Ureter (tissue), 1 donor: ENCODE measurements at places on chromosomes 16 and 17. TPM values are rescaled to one million over a fixed set of nuclear protein-coding genes. Genes with fewer than 3 reads are reported as not detected.

DNA sequence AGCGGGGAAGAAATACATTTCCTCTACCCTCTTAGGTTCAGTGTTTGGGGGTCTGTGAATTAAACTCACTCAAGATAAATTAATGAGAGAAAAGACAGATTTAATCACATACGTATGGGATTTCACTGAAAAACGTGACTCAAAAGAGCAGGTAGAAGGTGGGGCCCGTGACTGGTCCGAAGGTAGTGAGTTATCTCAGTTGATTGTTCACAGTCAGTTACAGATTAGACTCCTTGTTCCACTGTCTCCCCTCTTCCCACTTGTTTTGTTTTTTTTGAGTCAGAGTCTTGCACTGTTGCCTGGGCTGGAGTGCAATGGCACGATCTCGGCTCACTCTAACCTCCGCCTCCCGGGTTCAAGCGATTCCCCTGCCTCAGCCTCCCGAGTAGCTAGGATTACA lies 301.2 kb downstream of the SEC14L1 start:
- no peak for DNase-seq

- no peak for DNase-seq
These were observed 80.2 kb upstream of the STAC2 start for GRCh38 chr17:39305978-39306377.

DNA sequence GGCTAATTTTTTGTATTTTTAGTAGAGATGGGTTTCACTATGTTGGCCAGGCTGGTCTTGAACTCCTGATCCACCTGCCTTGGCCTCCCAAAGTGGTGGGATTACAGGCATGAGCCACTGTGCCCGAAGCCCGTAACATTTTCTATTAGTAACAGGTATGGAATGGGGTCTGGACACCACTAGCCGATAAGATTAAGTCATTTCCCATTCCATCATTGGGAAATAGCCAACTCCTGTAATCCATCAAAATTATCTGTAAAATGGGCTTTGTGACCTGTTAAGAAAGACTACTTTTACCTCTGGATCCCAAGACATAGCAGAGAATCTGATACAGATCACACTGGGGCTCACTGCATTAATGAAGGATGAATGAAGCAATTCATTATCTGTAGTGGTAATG lies 3.9 kb upstream of the LUC7L3 start:
- no peak for DNase-seq

DNA sequence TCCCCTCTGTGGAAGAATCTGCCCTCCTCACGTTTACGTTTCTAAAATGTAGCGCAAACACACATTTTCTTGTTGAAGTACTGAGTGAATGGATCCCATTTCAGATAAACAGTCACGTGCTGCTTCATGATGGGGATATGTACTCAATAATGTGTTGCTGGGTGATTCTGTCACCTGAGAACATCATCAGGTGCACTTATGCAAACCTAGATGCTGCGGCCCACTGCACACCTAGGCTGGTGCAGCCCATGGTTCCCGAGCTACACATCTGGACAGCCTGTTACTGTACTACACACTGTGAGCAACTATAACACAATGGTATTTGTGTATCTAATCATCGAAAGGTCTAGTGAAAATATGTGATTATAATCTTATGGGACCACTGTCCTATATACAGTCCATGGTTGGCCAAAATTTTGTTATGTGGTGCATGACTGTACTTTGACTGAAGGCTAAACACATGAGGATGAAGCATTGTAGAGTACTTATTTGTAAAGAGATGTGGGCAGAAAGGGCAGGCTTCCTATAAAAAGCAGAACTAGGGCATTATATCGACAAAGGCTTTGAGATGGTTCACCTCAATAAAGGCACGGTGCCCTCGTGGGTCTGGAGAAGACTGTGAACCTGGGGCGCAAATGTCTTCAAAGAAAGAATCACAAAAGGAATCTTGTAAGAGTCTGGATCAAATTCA lies 26.3 kb downstream of the MARF1 start:
- no peak for DNase-seq

DNA sequence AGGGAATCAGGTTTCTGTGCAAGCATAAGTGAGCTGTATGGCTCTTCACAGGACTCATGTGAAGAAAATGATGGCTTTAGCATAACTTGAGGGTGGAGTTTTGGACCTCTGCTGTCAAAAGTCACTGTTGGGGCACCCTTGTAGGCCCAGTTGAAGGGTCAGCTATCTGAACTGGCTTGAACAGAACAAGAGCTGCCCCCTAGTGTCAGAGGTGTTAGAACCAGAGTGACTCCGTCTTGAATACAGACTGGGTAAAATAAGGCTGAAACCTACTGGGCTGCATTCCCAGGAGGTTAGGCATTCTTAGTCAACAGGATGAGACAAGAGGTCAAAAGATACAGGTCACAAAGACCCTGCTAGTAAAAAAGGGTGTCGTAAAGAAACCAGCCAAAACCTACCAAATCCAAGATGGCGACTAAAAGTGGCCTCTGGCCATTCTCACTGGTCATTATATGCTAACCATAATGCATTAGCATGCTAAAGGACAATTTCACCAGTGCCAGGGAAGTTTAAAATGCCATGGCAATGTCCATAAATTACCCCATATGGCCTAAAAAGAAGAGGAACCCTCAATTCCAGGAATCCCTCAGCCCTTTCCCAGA lies 484.0 kb upstream of the ERCC4 start:
- no peak for DNase-seq

DNA sequence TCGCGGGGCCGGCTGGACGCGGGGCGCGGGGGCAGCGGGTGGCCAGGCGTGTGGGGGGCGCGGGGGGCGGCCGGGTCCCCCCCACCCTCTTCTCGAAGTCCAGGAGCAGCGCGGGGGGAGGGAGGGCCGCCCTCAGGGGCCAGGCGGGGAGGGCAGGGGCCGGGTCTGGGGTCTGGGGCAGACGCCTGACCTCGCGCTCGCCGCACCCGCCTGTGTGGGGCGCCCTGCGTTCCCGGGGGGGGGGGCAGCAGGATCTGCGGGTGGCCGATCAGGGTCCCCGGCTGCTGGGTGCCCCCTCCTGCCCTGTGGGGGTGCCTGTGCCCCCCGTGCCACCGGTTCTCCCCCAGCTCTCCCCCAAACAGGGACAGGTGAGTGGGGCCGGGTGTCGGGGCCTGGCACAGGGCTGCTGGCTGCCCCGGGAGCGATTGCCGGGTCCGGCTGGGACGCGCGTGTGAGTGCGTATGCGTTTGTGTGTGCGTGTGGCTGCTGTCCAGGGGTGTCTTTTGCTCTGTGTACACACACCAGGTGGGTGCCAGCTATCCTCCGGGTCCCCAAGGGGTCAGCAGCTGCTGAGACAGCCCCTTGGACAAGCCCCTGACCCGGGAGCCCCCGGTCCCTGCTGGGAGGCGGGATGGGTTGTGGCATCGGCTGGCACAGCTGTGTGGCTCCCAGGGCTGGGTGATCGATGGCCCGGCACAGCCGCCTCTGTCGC lies 663 bp downstream of the PRR35 start:
- DNase-seq: no peak

DNA sequence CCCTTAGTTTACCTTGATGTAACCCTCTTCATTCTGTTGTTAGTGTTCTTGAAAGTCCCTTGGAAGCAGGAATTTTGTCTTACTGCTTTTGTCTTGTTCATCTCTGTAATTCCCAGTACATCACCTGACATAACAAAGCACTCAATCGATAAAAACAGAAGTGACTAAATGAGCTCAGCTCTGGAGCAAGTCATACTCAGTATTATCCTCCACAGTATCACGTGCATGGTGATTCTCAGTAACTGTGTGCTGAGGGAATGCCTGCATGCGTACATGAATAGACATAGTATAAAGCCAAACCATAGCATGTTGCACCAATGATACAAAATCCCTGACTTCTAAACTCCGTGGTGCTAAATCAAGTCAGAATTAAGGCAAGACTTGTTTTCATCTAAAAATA lies 7.2 kb downstream of the KRT38 start:
- no peak for DNase-seq

DNA sequence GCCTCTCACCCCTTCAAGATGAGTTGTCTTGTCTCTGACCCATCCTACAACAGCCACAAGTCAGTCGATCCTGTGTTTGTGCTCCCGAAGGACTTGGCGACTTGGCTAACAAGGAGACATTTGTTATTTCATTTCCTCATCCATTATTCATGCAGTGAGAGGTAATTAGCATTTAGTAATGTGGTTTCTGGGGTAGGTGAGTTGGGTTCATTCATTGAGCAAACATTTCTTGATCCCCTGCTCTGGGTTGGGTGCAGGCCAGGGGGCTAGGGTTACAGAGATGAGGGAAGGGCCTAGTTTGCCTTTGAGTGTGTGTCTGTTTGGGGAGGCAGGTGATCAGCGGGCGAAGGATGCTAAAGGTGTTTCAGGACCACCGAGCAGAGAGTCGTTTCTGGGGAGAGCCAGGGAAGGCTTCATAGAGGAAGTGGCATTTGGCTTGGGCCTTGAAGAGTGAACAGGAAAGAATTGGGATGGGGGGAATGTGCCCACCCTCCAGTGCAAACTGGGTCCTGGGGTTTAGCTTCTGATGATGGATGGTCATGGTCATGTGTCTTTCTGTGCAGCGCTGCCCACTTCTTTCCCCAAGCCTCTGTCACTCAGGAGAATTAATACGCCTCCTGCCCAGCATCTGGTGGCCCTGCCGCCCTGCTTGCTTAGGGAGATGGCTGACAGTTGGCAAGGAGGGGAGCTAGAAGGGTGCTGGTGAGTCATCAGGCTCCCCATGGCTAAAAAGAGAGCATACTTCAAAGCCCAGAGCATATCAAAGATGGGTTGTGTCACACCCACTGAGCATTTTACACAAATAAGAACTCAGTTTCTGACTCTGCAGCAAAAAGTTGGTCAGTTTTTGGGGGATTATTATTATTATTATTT lies 38.5 kb downstream of the MSI2 start:
- DNase-seq: no peak

- DNase-seq: no peak
These were observed 532 bp downstream of the CNTNAP1 start for GRCh38 chr17:42682722-42683403.

- no peak for DNase-seq
These were observed 20.7 kb upstream of the CBX4 start for GRCh38 chr17:79859676-79860615.

DNA sequence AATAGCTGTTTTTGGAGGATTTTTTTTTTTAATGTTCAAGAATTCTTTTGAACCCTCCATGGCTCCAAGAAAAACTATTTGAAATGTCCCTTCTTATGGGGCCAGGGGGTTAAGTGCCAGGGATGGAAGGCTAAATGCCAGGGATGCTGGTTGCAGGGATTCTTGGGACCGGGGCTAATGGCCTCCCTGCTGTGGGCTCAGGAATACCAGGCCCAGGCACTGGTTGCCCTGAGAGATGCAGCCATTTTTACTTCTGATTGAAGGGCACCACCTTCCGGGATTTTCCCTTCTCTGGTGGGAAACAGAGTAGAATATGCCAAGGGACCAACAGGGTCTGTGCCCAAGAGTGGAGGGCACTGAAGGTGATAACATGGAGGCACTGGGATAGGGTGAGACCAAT lies 10.9 kb upstream of the KAT7 start:
- no peak for DNase-seq

DNA sequence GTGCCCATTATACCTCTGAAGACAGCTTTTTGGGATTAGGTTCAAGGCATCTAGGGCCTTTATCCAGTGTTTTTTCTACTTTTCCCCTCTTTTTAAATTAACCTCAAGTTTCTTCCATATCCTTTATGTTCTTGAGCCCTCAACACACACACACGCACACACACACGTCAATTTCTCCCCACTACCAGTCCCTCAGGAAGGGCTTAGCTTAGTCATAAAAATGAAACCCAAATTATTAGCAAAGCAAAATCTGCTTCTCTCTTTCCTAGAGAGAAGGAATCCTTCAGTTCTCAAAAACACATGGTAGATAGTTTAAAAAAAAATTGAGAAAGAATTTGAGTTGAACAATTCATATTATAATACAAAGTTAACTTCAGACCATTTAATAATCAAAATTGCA lies 401.1 kb downstream of the XYLT1 start:
- DNase-seq: no peak

DNA sequence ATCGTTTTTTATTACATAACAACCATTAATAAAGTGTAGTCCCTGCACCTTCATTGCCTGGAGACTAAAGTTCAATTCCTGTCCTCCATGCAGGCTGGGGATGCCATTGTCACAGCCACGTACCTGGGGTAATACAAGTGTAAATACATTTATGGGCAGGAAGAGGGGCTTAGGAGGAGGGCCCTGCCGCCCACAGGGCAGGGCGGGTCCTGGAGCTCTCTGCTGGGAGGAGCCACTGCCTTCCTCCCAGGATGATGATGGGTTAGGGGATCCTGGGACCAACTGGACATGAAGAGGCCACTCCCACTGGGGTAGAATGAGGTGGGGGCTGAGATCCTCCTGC lies 44.1 kb upstream of the SLC38A10 start:
- no peak for DNase-seq

DNA sequence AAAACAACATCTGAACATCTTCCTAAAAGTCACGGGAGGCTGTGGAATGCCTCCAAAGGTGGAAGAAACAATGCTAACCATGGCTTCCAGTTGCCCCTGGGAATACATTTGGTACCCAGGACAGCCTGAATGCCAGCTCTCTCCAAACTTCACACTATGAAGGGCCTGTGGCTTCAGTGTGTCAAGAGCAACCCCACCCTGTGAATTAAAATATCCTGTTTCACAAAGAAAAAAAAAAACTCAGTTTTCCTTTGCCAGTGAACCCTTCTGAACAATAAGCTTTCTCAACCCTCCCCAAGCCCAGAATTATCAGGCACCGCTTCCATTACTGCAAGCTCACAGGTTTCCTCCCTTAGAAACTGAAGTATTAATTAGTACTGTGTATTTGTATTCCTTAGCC lies 69.8 kb downstream of the SLC39A11 start:
- no peak for DNase-seq

GRCh38 chr17:68302066-68302564 lies 10.8 kb downstream of the ARSG start:
- no peak for DNase-seq

GRCh38 chr16:25868706-25869370 lies 177.1 kb downstream of the HS3ST4 start:
- DNase-seq: no peak

- DNase-seq: no peak
These were observed 134.5 kb downstream of the MRTFB start for GRCh38 chr16:14205666-14206065.

GRCh38 chr17:59027750-59028149 lies 78.9 kb downstream of the TRIM37 start:
- DNase-seq: no peak

DNA sequence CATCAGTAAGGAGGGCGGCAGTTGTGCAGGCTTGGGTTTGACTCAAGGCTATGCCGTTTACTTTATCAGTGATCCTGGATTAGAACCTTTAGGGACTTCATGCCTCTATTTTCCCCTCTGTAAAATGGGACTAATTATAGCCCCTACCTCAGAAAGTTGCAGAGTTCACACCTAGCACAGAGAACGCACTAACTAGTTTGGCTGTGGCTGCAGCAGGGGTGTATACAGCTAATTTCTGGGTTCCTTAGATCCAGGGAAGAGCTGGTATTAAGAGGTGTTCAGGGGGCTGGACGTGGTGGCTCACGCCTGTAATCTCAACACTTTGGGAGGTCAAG lies 267.3 kb downstream of the CPPED1 start:
- no peak for DNase-seq

The UTP18 gene
- 35.3 TPM for total RNA-seq

The MRC2 gene
- total RNA-seq: 40.0 TPM

The NACA2 gene
- not detected for total RNA-seq

The RASD1 gene
- total RNA-seq: 5.8 TPM

The PRM2 gene
- total RNA-seq: not detected

The ALOX12B gene
- 0.62 TPM for total RNA-seq

The MT1G gene
- 2.9 TPM for total RNA-seq

The FZD2 gene
- 3.9 TPM for total RNA-seq

The KRTAP4-4 gene
- not detected for total RNA-seq

The ACSM5 gene
- 2.3 TPM for total RNA-seq

The EPX gene
- not detected for total RNA-seq

The GJD3 gene
- total RNA-seq: 2.0 TPM

The EIF3C gene
- total RNA-seq: 435 TPM

The SLC22A31 gene
- 2.5 TPM for total RNA-seq

The ABCA8 gene
- 32.4 TPM for total RNA-seq

The PPY gene
- not detected for total RNA-seq
